ENCODE measurements at places on chromosomes 5 and 9.

DNA sequence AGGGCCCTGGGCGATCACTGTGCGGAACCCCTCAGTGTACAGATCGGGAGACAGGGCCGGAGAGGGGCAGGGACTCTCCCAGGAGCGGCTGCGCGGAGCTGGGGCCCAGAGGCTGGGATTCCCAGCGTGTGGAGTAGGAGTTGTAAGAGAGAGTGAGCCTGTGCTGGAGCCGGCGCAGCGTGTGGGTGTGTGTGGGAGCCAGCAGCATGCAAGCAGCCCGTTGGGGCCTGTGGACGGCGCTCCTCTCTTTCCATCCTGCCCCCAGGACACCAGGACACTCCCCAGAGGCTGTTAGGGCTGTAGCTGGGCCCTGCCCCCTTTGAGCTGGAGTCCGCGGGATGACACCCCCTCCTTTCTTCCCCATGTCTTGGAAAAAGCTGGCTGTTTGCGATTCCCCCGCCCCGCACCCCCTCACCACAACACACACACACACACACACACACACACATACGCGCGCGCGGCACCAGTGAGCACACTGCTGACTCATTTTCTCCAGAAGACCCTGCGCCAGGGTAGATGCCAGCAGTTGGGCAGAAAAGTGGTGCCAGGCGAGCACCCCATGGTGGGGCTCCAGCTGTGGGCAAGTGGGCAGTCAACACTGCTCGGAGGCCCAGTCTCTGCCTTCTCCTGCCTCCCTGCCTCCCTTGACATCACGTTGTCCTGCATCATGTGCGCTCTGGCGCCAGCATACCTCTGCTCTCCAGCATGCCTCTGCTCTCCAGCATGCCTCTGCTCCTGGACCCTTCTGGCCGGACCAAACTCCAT, 1.5 kb downstream of the COL27A1 start:
- DNase-seq, result no peak

- no peak for DNase-seq
Observed at GRCh38 chr9:113989714-113990569, 88.2 kb downstream of the AMBP start.

DNA sequence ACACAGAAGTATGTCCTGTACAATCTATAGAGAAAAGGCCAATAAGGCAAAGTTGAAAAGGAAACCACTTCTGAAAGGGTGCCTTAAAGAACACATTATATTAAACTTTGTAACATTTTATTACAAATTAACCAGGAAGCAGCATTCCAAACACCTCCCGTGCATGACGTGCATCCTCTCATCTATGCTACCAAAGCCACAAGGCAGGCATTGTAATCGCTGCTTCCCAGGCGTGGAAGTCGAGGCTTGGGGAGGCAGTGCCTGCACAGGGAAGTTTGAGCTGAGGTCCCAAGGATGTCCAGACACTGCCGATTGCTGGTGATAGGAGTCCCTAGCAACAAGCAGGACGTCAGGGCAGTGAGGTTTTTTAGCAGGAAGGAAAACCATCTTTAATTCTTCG, 44.3 kb upstream of the BARHL1 start:
- DNase-seq, result no peak

- no peak for DNase-seq
Observed at GRCh38 chr9:95788021-95788420, 87.5 kb upstream of the ERCC6L2 start.

DNA sequence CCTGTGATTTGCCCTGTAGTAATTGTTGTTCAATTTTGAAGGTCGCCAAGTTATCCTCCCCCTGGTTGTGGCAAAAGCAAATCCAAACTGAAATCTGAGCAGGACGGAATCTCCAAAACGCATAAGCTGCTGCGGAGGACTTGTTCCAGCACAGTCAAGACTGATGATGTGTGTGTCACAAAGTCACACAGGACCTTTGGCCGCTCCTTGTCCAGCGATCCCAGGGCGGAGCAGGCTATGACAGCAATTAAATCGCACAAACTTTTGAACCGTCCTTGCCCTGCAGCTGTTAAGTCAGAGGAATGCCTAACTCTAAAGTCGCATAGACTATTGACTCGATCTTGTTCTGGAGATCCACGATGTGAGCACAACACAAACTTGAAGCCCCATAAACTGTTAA, 128.4 kb downstream of the PARP8 start:
- no peak for DNase-seq

DNA sequence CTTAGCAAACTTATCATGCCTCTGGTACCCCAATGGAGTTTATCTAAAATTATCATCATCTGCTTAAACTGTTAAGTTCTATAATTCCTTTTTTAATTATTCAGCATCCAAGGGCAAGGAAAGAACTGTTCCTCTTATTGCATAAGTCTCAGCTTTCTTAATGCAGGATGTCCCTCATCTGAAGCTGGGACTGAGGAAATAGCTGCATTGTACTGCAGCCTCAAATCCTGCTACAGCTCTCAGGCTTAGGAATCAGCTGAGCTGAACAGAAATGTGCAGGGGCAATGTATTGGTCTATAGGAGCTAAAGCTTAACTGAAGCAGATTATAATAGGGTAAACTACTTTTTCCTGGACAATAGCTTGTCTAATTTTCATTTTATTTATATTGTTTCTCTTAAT, 48.0 kb downstream of the HAPLN1 start:
- DNase-seq, result no peak

GRCh38 chr9:114110180-114110579, 11.1 kb upstream of the KIF12 start:
- DNase-seq, result no peak

DNA sequence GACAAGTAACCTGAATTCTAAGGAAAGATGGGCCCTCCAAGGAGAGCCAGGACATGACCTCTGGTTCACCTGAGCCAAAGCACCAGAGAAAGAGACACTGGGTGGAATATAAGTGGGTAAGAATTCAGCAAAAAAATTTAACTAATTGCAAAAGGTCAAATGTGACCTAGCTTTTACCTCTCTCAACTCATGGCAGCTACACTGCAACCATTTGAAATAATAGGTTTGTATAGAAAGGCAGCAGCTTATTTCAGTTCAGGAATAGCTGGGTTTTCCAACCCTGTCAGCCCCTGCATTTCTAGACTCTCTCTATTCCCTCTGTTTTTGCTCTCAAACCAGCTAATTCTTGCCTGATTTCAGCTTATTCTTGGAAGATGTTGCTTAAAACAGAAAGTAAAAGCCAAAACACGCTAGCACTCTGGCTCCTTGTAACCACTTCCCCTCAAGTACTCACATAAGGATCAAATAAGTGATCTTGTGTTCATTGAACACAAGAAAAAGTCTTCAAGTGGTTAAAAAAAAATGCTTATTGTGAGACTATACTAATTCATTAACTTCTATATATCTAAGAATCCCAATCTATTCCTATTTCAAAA, 101.1 kb upstream of the NR4A3 start:
- DNase-seq, result no peak

- DNase-seq, result no peak
Observed at GRCh38 chr9:98885575-98886295, 58.0 kb upstream of the COL15A1 start.

- DNase-seq, result no peak
Observed at GRCh38 chr9:81191222-81191621, 498.1 kb downstream of the TLE1 start.

DNA sequence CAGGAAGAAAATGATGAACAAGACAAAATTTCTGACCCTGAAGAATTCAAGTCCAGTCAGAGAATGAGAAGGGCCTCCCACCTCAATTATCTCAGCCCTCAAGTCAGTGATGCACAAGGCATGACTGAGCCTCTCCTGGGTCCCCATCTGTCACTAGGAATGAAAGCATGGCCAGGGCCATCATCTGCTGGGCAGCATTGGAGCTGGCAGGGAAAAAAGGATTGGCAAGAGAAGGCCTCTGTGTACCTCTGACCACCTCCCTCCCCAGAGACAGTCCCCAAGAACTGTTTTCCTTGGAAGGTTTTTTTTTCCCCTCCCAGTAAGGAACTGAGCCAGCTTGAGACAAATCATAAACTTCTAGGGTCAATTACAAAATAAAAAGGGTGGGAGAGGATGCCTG, 76.7 kb downstream of the KLHL3 start:
- no peak for DNase-seq

GRCh38 chr5:97412959-97413358, 229.9 kb upstream of the RIOK2 start:
- DNase-seq, result no peak

DNA sequence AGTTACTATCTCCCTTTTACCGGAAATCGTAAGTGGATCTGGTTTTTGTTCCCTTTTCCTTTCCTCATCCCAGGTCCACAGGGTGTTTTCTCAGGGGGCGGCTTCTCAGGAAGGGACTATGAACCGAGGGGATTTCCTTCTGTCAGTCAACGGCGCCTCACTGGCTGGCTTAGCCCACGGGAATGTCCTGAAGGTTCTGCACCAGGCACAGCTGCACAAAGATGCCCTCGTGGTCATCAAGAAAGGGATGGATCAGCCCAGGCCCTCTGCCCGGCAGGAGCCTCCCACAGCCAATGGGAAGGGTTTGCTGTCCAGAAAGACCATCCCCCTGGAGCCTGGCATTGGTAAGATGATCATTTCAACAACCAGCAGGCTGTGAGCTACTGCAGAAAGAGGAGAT, 75.8 kb downstream of the GOLPH3 start:
- no peak for DNase-seq

GRCh38 chr9:135474915-135475314, 4.7 kb upstream of the PPP1R26 start:
- DNase-seq, result no peak

- no peak for DNase-seq
Observed at GRCh38 chr5:12679731-12680130, 775.5 kb upstream of the CTNND2 start.

DNA sequence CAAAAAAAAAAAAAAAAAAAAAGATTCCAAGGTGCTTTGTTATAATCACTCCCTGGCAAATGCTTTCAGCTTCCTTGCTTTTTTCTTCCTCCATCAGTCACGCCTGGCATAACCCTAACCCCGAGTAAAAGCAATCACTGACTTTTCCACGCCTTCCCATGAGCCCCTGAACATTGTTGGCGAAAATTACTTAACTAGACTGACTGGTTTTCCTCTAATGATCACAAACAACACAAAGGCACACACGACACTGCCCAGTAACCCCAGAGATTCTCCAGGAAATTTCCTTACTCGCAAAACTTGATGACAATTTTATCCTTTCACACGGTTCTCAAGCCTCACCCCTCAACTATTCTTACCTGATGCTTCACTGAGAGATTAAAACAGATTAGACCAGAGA, 11.4 kb upstream of the PTGR1 start:
- no peak for DNase-seq

DNA sequence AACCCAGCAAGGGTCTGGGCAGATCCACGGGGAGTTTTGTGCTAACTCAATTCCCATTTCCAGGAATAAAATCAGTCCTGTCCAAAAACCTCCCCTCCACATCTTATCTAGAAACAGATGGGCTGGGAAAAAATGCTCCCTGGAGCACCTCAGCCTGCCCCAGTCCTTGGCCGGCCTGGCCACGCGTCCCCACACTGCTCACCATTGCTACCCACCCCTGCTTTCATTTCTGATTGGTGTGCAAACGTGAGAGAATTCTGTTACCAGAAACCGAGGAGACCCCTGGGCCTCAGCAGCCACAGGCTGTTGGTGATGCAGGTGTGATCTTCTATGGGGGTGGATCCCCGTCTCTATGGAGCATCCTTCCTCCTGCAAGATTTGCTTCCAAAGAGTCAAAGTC, 38.0 kb upstream of the OLFM1 start:
- no peak for DNase-seq

DNA sequence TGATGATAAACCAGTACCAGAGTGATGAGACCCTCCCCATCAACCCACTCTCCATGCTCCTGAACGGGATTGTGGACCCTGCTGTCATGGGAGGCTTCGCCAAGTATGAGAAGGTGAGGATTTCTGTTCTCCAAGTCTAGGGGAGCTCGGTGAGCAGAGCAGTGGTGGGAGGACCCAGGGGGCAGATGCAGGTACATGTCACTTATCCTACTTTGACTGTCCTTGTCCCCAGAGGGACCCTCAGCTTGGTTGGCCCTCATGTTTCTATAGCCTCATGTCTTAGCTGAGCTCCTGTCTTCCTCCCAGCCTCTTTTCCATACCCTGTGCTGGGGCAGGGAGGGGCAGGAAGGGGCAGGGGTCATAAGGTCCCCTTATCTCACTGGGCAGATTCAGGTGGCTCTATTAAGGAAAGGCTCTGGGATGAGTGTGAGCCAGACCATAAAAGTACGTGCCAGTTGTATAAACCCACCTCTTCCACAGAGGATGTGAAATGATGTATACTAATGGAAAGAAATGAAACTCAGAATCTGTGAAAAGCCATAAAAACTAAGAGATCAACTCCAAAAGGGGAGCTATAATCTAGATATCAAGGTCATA, 38.0 kb upstream of the FOXI1 start:
- no peak for DNase-seq
